CD4-positive, alpha-beta T cell treated with Interleukin-4 for 1 hour (primary cell): ENCODE measurements at places on chromosomes 12 and 14.

- no peak for DNase-seq
Measured at GRCh38 chr12:61311413-61311812, 948.8 kb upstream of the USP15 start.

DNA sequence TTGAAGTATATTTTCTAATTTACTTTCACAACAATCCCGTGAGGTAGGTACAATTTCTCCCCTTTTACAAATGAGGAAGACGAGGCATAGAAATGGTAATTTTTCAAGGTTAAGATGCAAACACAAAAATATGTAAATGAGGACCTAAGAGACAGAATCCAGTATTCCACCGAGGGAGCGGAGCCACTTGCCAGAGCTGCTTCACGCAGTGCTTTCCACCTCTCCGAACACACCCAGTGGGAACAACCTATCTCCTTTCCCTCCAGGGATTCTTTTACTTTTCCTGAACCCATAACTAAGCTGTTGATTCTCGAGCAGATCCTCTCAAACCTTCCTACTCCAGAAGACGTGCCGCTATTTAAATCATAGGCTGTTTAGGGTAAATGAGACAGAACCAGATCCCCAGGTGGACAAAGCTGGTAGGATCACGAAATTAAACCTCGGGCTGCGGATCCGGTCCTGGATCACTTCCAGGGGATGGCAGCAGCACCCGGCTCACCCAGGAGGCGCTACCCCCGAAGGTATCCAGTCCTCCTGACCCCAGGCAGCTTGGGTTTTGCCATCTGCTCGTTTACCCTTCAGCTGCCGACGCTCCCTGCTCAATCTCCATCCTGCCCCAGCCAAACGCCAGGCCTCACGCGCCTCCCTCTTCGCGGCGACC lies 1.5 kb downstream of the DDHD1 start:
- peak; percentile 56 for DNase-seq

DNA sequence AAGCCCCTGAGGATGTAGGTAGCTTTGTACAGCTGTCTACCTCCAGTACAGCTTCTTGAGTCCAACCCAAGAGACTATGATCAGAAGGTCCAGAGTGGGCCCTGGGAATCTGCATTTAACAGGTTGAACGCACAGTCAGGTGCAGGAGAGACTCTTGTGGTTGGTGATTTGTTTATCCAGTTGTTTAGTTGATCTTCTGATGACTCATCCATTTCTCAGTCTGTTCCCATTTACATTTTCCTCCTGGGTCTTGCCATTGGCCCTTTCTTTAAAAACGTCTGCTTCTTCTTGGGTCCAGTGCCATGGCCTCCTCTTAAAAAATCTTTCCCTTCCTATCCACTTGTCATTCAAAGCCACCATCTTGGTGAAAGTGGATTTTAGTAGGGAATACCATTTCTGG lies 734.2 kb downstream of the MED13L start:
- DNase-seq: no peak

DNA sequence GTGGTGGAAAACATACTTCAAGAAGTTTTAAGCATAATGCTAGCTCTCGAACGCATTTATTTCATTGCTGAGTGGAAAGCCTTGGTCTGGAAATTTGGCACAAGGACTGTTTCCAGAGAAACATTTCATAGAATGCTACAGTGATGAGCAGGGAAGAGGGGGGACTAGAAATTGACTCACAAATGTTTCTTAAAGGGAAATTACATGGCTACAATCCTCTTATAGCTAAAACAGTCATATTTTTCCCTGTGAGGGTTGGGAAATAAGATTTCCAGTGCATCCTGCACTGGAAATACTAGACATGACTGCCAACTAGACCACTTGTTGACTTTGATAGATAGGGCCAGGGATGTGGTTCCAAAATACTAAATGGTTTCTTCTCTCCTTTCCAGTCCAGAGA lies 197.3 kb upstream of the RGS6 start:
- DNase-seq: no peak

DNA sequence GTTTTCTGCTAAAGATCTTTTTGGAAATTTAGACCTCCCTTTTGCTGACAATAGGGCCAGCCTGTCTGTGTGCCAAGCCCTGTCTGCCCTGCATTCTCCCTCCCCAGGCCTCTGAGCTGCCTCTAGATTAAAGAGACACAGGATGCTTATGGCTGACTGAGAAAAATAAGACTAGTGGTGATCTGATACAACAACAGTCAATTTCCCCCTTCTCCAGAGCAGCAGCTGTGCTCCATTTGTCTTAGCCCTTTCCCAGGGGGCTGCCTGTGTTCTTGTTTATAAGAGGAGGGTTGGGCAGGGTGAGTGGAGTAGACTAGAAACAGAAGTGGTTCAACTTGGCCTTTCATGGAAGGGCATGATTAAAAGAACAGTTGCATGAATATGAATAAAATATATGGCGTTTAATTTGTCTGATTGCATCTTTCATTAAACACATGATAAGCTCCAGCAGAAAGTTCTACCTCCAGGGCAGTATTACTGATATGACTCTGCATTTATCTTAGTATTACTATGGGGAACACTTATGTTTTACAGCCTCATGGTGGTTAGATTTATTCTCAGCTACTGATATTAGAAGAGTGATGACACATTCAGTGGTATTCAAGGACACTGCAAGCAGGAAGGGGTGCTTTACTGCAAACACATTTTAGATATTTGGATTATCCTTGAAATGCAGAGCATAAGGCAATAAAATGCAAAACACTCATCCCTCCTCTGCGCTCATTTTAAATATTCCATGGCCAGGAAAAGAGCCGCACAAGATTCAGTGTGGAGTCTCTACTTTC lies 150.2 kb upstream of the CLEC14A start:
- no peak for DNase-seq

DNA sequence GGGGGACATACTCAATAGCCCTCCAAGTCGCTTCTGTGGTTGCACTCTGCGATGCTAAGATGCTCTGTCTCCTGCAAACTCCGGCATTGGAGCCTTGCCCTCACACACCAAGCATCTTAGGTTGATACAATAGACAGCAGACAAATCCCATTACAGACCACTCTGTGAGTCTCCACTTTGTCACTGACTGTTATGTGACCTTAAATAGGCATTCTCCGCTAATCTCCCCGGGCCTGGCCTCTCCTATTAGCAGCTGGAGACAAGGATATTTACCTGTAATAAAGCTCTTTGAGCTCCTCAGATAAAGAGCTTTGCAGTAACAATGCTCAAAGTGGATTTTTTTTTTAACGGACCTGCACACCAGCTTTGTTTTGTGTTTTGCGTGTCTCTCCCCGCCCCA lies 479.7 kb upstream of the TBX3 start:
- no peak for DNase-seq

DNA sequence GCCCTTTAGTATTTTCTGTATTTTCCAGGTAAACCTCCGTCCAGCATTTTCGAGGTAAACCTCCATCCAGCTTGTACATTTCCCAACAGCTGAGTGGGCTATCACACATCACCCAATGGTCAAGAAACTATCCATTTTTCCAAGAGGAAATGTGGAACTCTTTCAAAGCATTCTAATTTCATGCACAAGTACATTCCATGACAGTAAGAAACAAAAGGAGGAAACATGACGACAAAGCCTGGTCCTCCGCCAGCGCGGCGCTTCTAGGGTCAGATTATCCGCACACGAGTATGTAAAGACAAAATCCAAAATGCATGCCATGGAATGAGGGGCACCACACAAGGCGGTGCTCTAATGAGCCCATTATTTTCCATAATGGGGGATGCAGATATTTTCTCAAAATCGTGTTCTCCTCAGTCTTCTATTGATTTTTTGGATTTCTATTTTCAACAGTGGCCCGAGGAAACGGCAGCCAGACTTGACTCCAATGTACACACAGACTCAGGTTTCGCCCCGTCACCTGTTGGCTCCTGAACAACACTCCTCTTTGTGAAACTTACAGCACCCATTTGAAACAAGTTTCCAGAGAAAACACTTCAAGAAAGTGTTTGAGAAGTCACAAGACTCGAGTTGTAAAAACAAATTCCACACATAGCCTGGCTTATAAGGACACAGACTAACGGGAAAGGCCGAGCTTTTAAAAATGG lies 107.4 kb downstream of the PRICKLE1 start:
- DNase-seq: no peak

GRCh38 chr12:6899837-6900519 lies 4.6 kb upstream of the LRRC23 start:
- DNase-seq: peak; percentile 33

DNA sequence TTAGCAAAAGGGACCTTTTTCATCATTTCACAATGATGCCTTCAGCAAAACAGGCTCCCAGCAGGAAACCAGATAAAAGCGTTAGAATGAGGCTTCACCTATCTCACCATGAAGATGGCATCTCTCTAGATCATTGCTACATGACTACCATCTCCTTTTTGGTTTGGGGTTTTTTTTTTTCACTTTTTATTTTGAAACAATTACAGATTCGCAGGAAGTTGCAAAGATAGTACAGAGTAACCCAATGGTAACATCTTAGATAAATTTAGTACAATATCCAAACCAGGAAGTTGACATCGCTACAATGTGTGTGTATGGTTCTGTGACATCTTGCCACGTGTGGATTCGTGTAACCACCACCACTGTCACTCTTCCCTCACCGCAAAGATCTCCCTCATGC lies 22.3 kb upstream of the PWP1 start:
- DNase-seq: no peak

- DNase-seq: no peak
Measured at GRCh38 chr14:105738638-105739037, 212.3 kb downstream of the TMEM121 start.

- DNase-seq: no peak
Measured at GRCh38 chr12:27555925-27556778, 32.1 kb downstream of the PPFIBP1 start.

- no peak for DNase-seq
Measured at GRCh38 chr14:55074662-55075061, 23.2 kb downstream of the MAPK1IP1L start.

- DNase-seq: no peak
Measured at GRCh38 chr12:117857632-117858612, 110.9 kb downstream of the KSR2 start.

DNA sequence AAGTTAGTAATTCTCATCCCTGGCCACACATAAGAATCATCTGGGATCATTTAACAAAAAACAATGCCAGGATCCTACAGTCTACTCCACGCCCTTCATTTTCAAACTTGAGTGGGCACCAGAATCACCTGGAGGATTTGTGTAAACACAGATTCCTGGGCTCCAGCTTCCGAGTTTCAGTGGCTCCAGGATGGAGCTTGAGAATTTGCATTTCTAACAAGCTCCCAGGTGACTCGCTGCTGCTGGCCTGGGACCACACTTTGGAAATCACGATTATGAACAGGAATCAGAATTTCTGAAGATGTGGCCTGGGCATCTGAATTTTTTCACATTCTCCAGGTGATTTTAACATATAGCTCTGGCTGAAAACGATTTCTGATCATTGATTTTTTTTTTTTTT lies 234.8 kb downstream of the CACNA1C start:
- DNase-seq: no peak

DNA sequence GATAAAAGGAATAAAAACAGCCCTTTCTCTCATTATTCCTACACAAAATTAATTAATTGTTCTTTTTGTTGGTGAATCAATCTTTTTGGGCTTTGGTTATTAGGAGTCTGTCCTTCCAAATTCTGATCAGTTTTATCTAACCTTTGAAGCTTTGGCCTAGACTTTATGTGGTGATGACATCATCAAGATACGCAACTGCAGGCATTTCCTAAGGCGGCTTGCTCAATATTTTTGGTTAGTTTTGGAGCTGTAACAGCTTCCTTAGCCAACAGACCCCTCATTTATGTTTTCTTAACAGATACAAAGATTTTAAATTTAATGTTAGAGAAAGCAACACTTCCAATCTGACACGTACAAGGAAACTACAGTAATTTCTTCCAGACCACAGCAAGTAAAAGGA lies 87.8 kb upstream of the PDE3A start:
- DNase-seq: no peak

GRCh38 chr12:132558861-132559623 lies 51.3 kb downstream of the LRCOL1 start:
- no peak for DNase-seq

DNA sequence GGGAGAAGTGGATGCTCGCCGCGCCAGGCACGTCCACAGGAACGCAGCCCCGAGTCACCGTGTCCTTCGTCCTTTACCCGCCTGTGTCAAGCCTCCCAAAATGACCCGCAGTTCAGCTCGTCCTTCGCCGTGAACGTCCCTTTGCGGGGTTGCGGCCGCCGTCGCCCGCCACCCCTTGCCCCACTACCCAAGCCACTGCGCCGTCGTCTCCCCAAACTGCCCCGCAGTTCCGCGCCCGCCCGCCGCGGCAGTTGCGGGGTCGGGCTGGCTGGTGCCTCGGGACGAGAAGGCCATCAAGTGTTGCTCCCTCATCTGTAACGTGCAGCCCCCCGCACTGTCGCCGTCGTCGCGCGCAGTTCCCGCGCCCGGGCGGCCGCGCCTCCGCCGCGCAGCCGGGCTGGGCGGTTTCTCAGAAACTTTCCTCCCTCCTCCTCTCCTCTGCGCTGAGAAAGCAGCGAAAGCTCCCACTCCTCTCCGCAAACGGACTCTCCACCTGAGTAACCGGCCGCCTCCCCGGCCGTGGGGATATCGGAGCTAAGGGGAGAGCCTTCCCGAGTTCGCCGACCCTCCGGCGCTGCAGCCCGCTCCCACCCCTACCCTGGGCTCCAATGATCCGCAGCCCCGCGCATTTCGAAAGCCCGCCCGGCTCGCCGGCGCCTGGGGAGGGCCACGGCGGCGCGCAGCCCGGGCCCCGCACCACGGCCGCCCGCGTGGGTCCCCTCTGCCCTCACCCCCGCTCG lies 6.7 kb downstream of the CDKN1B start:
- DNase-seq: peak; percentile 46

DNA sequence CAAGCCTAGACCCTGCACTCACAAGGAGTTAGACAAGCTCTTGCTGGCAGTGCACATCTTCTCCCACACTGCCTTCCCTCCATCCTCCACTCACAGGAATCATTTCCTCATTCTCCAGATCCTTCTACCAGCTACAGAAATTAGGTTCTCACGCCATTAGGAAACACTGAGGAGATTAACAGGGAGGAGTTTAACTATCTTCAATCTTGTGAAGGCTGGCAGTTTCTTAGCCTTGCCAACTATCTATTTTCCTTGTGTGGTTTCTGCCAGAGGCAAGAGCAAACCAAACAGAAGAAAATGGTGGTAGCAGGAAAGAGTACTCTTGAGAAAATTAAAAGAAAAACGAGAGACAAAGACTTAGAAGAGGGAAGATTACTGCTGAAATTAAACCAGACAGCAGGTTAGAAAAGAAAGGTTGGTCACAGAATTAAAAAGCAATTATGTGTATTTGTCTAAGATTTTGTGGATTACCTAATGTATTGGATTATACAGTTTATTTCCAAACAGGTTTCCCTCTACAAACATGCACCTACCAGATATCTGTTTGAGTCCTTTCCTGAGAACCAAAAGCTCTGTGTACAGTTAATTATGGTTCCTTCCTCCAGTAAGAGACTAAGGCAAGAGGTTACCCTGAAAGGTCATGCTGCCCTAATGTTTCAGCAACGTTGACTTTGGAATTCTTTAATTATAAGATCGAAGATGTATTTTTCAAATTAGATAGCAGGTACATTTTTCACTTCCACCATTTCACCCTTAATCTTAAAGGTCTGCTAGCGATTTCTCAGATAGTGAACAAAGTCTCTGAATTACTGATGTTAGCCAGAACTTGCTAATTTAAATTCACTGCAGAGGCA lies 5.0 kb downstream of the RERG start:
- DNase-seq: no peak
